OCI-LY7 (cell line): ENCODE measurements at places on chromosomes 13 and 19.

- no peak for DNase-seq
Measured at GRCh38 chr19:2665103-2665502, 37.4 kb downstream of the GNG7 start.

DNA sequence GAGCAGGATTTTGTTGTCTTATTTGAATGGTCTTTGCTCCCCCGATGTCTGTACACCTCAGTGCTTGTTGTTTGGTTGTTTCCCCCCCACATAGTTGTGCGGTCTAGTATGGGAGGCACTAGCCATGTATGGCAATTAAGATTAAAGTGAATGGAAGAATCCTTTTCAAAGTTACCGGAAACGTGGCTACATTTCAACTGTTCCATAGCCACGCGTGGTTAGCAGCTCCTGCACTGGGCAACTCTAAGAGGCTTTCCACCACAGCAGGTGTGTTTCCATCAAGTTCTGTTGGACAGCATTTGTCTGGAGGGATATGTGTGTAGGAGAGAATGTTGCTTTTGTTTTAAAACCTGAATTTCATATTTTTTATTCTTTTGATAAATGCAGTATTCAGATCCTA is 247.3 kb downstream of the GGACT start:
- DNase-seq: no peak

- no peak for DNase-seq
Measured at GRCh38 chr13:41678249-41678648, 220.9 kb downstream of the RGCC start.

- no peak for DNase-seq
Measured at GRCh38 chr13:21668732-21669275, 2.1 kb upstream of the FGF9 start.

- DNase-seq: no peak
Measured at GRCh38 chr19:21110183-21110582, 28.2 kb downstream of the ZNF714 start.

DNA sequence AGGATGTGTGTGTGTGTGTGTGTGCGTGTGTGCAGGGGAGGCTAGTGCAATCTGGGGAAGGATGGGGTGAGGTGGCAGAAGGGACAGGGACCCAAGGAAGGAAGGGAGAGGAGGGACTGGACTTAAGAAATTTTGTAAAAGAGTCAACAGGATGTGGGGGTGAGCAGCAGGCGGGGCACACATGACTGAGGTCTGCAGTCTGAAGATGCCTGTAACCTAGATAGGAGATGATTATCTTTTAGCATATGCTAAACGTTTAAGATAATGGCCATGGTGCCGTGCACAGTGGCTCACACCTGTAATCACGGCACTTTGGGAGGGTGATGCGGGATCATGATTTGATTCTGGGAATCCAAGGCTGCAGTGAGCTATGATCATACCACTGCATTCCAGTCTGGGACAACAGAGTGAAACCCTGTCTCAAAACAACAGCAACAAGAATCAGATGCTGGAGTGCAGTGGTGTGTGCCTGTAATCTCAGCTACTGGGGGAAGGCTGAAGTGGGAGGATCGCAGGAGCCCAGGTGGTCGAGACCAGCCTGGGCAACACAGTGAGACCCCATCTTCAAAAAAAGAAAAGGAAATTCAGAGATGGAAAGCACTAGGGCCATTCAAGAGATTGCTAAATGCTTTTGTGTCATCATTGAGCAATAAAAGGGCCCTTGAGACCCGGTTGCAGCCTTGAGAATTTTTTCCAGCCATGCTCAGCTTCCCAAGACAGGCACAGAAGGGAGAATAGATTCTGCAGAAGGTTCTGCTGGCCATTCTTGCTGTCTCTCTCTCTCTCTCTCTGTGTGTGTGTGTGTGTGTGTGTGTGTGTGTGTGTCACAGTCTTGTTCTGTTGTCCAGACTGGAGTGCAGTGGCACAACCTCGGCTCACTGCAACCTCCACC is 3.8 kb upstream of the ZNF414 start:
- peak; percentile 52 for DNase-seq

- no peak for DNase-seq
Measured at GRCh38 chr13:58680115-58680514, 1048.6 kb downstream of the PCDH17 start.

DNA sequence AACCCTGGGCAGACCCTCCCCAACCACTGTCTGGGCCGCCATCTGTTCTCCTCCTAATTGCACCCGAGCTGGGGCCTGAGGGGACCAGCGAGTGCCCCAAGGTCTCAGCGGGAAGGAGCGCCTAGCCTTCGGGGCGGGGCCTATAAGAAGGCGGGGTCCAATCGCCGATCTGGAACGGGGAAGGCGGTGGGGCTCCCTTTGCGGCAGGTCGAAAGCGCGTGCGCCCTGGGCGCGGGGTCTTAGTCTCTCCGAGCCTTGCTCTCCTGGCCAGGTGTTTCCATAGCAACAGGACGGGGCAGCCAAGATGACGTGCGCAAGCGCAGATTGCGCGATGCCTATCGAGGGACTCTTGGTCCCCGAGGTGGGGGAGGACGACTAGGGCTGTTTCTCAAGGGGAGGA is 2.8 kb downstream of the MAST1 start:
- DNase-seq: no peak

- no peak for DNase-seq
Measured at GRCh38 chr19:40831502-40832430, 18.5 kb downstream of the CYP2A6 start.

DNA sequence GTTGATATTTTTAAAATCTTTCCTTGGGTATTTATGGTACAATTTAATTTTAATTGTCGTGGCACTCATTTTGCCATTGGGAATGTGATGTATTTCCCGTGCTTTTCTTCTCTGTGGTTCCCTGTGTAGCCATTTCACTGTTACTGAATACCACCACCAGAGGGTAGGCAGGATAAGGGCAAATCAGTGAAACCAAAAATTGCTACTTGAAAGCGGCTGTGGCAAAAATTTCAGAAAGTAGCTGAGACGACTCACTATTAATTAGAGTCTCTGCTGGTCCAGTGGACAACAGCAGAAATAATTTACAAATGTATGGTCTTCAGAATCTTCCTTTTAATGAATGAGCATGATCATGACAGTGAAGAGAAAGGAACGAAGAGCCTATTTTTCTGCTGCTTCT is 34.4 kb upstream of the MIR17HG start:
- DNase-seq: peak; percentile 71

DNA sequence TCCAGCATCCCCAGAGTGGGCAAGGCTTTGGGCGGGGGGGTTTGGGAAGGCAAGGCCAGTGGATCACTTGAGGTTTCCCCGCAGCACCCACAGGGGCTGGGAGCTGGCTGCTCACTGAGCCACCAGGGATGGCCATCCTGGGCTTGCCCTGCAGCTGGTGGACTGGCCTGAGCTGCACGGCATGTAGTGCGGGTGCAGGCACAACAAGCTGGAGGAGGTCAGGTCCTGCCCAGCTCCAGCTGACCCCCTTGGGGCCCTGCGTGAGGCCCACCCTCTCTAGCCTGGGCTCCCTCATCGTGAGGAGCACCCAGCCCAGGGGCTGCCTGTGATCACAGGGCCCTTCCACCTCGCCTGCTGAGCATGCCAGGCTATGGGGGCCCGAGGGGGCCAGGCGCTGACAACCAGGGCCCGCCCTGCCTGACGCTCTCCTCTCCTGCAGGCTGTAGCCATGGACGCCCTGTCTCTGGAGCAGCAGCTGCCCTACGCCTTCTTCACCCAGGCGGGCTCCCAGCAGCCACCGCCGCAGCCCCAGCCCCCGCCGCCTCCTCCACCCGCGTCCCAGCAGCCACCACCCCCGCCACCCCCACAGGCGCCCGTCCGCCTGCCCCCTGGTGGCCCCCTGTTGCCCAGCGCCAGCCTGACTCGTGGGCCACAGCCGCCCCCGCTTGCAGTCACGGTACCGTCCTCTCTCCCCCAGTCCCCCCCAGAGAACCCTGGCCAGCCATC is 22.9 kb downstream of the COMP start:
- DNase-seq: no peak

DNA sequence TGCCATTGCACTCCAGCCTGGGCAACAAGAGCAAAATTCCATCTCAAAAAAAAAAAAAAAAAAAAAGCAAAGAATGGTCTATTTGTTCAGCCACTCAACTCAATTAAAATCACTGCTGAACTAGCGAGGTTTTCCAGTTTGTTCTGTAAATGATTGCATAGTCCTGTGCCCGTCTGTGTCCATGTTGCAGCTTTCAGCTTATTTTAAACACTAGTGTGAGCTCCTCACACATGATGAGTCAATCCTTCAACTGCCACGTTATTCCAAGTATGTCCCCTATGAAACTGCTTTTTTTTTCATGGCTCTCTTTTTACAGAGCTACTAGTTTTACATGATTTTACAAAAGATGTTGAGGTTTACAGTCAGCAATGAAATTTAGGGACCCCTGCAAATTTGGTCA is 12.2 kb downstream of the SUGP2 start:
- no peak for DNase-seq

DNA sequence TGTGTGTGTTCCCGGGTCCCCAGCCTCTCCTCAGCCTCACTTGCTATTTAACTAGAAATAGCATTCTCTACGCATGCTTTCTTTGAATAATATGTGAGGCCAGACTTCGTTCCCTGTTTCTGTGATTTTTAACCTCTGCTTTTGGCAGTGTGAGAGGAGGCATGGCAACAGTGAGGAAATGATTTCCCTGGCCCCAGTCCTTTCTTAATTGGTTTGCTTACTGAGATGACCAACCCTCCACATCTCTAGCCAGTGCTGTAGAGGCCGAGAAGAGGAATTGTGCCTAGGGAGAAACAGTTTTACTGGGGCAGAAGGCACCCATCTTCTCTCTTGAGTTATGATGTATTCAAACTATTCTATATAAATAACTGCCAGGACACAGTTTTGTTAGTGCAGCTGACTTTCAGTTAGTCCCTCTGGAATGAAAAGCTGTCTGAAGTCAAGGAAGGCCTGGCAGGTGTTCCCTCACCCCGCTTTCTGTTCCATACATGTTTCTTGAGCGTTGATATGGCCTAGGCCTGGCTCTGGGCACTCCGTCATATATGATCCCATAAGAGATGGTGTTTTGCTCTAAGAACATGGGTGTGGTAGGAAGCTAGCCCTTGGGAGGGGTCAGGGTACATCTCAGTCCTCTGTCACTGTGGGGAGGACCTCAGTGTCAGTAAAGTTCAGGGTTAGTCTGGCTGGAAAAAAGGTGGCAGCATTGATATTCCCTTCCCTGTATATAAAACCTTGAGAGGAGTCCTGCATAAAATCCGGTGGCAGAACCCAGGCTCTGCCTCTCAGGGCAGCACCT is 73.7 kb upstream of the NPAS1 start:
- no peak for DNase-seq

- peak; percentile 13 for DNase-seq
Measured at GRCh38 chr13:41942462-41943094, 18.3 kb downstream of the VWA8 start.

GRCh38 chr13:40340368-40341095 is 325.9 kb downstream of the FOXO1 start:
- DNase-seq: no peak

DNA sequence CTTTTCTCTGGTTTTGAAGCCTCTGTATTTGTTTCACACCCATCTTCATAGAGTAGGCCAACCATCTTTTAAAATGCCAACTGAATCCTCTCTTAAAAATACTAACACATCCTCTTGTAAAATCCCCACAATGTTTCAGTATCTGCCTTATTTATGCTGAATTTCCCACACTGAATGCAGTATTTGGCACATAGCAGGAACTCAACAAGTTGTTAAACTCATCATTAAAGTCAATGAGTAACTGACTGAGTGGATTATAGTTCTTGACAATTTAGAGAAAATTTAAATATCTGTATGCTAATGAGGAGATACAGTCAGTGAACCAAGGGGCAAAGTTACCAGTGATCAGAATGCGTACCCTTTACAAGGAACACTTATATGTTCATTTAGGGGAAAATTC is 505.5 kb upstream of the PCDH9 start:
- DNase-seq: no peak

DNA sequence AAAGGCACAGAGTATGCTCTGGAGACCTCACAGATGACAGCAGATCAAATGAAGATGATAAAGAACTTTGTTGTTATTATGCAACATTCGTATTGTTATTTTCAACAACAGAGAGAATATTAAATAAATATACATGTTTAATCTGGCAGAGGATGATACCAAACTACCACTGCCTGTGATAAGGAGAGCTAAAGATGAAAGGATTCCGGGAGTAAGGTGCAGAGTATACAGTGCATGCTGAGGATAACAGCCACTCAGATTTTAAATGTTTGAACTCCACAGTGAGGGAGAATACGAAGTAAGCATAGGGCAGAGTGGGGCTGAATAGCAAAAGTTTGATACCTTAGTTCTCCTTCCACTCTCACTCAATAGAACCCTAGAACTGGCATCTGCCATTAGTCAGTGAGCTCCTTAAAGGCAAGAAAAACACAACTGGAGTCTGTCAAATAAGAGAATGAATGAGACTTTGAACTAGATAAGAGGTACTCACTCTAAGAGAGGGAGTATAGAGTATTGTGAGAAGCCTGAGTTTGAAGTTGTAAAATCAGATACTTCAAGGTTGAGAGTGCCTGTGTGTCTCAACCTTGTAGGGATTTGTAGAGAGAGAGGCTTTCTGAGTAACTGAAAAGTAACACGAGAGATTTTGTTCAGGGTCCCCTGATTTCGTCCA is 78.5 kb downstream of the STARD13 start:
- DNase-seq: no peak

DNA sequence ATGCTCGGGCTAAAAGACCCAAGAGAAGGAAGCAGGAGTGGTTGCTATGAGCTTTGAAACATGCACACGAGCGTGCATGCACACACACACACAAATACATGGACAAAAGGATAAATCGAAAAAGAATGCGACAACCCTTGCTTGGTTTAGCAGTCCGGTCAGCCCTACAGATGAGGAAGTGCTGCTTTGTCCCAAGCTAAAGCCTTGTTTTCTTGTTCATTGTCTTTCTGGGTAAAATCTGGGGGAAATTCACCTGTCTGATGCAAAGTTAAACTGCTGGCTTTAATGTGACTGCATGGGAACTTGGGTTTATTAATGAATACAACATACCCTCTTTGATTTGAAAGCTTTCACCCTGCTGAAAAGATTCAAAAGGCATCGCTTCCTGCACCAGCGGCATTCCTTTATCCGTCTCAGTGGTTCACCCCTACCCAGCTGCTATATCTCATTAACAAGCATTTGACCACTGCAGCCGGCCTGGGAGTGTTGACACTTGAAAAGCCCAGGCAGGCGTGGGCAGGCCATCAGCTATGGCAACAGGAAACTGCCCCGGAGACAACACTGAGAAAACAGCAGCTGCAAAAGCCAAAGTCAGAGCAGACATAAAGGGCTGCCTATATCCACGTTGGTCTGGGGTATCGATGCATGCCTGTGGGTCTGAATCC is 301.7 kb downstream of the NDFIP2 start:
- no peak for DNase-seq

- no peak for DNase-seq
Measured at GRCh38 chr13:34913040-34913439, 29.0 kb upstream of the NBEA start.

- DNase-seq: peak; percentile 50
Measured at GRCh38 chr13:87777387-87777786, 106.2 kb downstream of the SLITRK5 start.
